Motor neuron (in vitro differentiated cells): ENCODE measurements at places on chromosomes 1 and 21. TPM values are rescaled to one million over a fixed set of nuclear protein-coding genes. Genes with fewer than 3 reads are reported as not detected.

DNA sequence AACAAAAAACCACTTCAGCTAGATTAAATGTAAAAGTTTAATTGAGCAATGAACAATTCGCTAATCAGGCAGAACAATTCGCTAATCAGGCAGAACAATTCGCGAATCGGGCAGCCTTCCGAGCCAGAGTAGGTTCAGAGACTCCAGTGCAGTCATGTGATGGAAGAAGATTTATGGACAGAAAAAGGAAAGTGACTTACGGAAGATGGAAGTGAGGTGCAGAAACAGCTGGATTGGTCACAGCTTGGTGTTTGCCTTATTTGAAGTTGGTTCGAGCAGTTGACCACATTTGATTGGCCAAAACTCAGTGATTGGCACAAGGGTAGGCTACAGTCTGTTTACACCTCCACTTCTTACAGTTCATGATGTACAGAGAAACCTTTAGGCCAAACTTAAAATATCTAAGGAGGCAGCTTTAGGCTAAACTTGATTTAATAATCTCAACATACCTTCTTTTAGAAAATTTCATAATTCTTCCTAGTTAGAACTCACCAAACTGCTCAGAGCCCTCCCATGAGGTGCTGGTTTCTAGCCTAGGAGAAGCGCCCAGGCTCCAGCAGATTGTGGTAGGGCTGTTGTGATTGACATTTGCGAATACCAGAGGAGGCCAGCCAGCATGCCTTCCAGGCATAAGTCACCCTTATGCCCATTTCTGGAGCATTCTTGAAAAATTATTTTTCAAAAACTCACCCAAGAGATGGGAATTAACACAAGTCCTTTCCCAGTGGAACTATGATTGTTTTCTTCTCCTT, 22.8 kb upstream of the KCNC4 start:
- no peak for ATAC-seq

CASZ1 gene
- total RNA-seq: 12.4 and 21.2 TPM in 2 replicates

SORT1 gene
- 25.1 and 30.3 TPM in 2 replicates for total RNA-seq

GRCh38 chr21:46112725-46113215, 14.9 kb downstream of the COL6A2 start:
- no peak for ATAC-seq

RER1 gene
- 90.8 and 98.4 TPM in 2 replicates for total RNA-seq

C1orf94 gene
- 0.58 TPM in 1 of 2 replicates, not detected in the other for total RNA-seq

PCBP3 gene
- total RNA-seq: 5.7 and 8.1 TPM in 2 replicates

DNA sequence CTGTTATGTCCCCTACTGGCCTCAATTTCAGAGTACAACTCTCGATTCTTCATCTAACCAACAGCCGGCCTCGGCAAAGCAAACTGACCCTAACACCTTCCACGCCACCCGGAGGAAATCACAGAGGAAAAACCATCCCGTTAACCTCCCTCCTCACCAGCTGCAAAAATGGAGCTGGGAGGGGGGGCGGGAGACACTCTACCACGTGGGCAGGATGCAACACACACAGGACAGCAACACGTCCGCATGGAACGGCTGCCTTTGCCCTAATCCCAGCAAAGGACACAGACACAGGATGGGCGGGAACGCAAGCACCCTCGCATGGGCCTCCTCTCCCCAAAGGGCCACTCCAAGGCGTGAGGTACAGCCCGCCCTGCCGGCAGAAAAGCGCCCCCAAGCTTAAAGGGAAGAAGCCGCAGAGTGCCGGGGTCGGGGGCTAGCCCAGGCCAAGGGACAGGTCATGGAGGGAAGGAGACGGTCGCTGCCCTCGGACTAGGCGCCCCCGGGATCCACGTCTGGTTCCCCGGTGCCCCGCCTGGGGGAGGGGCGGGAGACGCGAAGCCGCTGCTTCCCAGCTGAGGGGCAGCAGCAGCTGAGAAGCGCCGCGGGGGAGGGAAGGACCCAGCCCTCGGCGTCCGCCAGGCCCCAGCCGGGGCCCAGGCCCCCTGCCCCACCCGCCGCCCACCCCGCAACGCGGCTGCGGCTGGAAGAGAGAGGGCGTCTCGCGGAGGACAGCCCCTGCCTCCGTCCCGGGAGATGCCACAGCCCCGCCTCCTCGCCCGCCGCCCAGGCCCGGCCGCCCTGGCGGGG, 590 bp downstream of the FOXJ3 start:
- peak; percentile 73 for ATAC-seq

GRCh38 chr1:207603777-207604176, 41.2 kb upstream of the CR1L start:
- no peak for ATAC-seq

CRABP2 gene
- 116 and 125 TPM in 2 replicates for total RNA-seq

OR2L13 gene
- not detected in 2 replicates for total RNA-seq

DCST2 gene
- 2.2 and 2.8 TPM in 2 replicates for total RNA-seq

- ATAC-seq: peak; percentile 26
Measured at GRCh38 chr21:25735646-25736597, 1.1 kb downstream of the GABPA start.

DNA sequence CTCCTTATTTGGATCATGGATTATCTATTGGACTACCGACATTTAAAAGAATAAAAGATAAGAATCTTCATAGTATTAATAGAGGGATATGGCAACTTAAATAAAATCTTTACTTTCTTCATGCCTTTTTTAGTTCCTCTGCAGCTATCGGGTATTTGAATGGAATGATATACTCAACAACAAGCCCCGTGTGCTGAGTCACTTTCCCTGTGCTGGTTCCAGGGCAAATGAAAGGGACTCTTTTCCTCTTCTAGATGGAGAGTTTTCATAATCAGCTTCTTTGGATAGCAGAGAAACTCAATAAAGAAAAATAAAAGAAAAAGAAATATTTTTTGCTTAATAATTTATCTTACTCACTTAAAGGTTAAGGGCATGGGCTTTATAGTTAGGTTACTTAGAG, 213.7 kb downstream of the LRRC40 start:
- ATAC-seq: no peak

DNA sequence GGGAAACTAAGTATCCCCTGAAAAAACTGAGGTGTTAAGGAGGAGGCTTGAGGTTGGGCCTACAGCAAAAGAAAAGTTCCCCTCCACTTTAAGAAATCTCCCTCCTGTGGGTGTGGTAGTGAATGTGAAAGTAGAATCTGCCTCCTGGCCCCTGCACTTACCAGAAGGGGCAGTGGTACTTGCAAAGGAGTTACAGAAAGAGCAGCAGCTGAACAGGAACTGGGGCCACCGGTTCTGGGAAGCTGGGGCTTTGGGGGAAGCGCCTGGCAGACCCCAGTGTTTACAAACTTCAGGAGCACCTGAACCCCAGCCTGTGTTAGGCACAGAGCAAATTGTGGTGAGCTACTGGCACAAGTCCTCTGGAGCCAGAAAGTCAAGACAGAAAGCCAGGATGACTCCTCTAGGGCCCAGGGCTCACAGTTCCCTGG, 250.2 kb upstream of the FGGY start:
- peak; percentile 54 for ATAC-seq

GRCh38 chr1:234256359-234256758, 116.9 kb upstream of the COA6 start:
- ATAC-seq: no peak

TAF13 gene
- total RNA-seq: 58.5 and 71.7 TPM in 2 replicates

CDCA8 gene
- 0.20 and 0.32 TPM in 2 replicates for total RNA-seq

DNA sequence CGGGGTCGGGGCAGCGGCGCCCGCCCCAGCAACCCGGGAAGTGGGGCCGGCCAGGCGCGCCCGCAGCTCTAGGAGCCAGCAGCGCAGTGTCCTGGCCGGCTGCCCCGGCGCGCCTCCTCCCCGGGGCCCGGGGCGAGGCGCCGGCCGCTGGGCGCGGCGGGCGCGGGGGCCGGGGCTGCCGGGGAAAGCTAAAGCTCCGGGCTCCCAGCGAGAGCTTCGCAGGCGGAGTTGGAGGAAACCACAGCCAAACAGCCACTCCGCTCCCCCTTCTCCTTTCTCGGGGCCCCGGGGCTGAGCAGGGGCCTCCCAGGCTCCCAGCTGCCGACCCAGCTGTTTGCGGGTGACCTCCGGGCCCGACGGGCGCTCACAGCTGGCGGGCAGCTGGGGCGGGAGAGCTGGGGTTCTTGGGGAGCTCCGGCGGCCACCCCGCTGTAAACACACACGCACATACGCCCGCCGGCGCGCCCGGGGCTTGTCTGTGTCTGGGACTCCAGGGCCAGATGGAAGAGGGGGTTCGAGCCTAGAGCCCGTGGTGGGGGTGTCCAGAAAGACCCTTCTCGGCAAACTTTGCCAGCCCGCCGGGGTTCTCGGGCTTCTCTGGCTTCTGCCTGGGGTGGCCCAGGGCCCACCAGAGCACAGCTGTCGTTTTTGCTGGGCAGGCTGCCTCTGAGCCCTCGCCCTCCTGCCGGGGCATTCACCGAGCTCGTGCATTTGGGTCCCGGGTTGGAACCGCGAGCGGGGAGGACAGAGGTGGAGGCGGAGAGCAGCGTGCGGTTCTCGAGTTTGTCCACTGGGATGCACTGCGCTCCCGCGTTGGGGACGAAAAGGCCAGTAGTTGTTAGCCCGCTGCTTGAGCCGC, 1.5 kb downstream of the AJAP1 start:
- ATAC-seq: peak; percentile 36

DNA sequence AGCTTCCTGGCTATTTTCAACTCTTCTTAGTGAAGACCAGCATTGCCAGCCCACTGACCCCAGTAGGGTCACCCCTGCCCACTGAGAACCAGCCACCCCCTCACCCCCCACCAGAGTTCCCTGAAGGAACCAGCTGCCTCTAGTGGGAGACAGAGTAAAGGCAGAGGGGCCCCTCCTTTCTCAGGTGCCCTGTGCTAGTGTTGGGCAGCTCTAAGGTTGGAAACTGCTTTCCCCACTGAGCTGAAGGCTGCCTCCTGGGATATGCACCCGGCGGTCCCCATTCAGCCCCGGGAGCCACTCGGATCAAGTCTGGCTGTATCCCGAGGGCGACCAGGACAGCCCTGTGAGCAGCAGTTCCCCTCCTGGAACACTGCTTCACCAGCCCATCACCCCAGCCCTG, 111.0 kb downstream of the PGBD5 start:
- ATAC-seq: no peak

ABCG1 gene
- 0.54 and 0.89 TPM in 2 replicates for total RNA-seq

GRCh38 chr1:224529844-224530243, 86.3 kb upstream of the CNIH3 start:
- no peak for ATAC-seq

DNA sequence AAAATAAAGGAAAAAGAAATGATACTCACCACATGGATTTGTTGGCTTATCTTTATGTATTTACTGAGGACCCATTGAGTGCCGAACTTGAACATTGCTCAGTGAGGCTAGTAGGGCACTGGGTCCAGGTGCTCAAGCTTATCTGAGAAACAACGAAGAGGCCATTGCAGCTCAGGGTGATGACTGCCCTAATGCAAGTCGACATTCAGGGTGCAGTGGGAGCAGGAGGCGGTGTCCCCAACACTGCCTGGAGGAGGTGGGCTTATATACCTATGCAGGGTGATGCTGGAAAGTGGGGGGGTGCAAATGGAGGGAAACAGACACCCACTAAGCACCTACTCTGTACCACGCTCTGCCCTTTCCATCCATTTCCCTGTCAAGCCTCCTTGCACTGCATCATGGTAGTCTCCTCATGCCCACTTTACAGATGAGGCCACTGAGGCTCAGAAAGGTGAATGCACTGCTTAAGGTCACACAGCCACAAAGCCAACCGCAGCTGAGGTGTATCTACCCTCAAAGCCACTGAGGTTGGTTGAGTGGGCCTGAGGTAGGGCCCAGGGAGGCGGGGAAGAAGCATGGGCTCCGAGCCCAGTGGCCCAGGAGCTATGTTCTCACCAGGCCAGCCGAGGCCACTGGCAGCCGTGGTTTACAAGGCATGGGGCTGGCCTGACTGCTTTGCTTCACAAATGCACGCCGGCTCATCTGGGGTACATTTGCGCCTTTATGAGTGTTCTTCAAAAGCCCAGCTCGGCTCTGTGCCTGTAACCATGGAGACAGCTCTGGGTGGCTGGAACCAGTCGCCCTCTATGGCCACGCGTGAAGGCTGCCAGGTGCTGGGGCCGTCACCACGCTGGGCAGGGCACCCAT, 103.8 kb downstream of the EPHB2 start:
- ATAC-seq: no peak

DNA sequence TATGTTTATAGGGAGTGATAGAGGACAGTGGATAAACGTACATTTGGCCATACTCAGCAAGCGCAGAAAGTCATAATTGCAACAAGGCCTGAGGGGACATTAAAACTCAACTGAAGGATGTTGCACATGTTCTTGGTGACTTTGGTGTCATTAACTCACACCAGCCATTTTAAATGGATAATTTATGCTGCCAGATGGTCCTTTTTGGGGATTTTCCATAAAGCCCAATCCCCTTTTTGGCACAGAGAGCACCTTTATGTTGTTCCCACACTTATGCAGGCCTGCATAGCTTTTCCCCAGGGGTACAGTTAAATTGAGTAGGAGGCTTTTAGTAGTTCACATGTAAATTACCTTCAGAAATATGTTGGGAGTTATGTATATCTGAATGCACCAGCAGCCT, 279.6 kb downstream of the NFIA start:
- ATAC-seq: no peak

- ATAC-seq: peak; percentile 99
Measured at GRCh38 chr1:71228742-71229365, 148.0 kb upstream of the ZRANB2 start.

- no peak for ATAC-seq
Measured at GRCh38 chr1:159091607-159092031, 15.1 kb upstream of the AIM2 start.
